ENCODE measurements at places on chromosomes 2 and 18. TPM values are rescaled to one million over a fixed set of nuclear protein-coding genes. Genes with fewer than 3 reads are reported as not detected.

SLC4A5 gene
- total RNA-seq = 2.3 TPM

- no peak for DNase-seq
Measured at GRCh38 chr2:68487773-68488355, 20.5 kb downstream of the APLF start.

CTNNA2 gene
- not detected for total RNA-seq

ZNF385B gene
- not detected for total RNA-seq

ANKRD30B gene
- not detected for total RNA-seq

CREG2 gene
- total RNA-seq = not detected

- no peak for DNase-seq
Measured at GRCh38 chr18:54532222-54532621, 58.8 kb upstream of the DYNAP start.

FAP gene
- total RNA-seq = not detected

GRCh38 chr18:55189972-55190371 lies 230.7 kb upstream of the CCDC68 start:
- DNase-seq = no peak

VIT gene
- not detected for total RNA-seq

DNA sequence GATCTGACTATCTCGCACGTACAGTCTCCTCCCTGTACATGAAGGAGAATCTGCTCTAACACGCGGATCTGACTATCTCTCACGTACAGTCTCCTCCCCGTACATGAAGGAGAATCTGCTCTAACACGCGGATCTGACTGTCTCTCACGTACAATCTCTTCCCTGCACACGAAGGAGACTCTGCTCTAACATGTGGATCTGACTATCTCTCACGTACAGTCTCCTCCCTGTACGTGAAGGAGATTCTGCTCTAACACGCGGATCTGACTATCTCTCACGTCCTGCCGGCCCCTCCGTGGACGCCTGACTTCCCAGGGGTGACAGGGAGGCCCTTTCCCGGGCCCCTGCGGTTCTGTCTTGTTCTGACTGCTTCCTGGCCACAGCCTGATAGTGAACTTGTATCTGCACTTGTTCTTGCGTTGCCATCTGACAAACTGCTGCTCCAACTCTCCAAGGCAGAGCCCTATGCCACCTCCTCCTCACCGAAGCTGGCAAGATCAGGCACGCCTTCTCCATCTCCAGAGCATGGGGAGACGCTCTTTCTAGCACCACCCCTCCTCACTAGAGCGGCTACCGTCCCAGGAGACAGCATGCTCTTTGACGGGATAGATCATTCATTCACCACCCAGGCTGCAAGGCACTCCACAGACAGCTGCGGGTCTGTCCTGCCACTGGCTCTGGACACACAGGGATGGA lies 238.6 kb downstream of the TWIST2 start:
- DNase-seq = no peak

GALNT14 gene
- total RNA-seq = 1.1 TPM

- DNase-seq = peak; percentile 84
Measured at GRCh38 chr2:54574107-54574859, 118.2 kb downstream of the SPTBN1 start.

- DNase-seq = no peak
Measured at GRCh38 chr2:36359067-36359466, 3.5 kb downstream of the CRIM1 start.

GRCh38 chr2:159855143-159855542 lies 57.1 kb upstream of the CD302 start:
- no peak for DNase-seq

DNA sequence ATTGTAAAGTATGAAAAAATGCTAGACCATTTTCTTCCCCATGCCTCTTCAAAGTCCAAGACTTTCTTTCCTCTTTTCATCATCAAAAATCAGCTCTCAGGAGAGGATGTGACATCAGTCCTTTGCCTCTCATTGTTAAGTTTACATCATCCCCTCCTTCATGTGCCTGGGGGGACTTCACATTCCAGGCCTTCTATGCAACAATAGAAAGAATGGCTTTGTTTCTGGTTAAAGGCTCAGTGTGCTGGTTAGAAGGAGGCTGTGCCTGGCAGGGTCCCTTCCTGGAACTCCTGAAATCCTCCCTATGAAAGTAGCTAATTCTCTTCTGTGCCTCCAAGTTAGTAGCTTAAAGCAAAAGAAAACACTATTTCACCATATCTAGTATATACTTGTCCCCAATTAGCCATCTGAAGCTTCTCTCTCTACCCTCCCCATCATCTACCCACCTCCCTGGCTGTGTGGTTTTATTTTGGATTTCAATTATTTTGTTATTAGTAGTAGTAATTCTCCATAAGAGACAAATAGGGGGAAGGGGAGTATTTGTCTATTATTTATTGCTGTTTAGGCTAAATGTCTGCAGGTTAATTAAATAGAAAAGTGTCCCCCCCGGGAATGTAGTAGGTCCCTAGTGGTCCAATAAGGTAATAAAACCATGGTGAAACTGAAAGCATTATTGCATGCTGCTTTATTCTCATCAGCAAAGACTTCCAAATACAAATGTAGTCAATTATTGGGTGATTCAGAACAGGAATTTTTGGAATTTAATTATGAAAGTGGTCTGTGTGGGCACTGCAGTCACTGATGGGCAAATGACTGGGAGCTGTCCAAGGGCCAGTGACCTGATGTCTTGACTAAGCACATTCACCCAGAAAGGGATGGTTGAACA lies 69.0 kb downstream of the CPO start:
- no peak for DNase-seq

GRCh38 chr18:54358495-54359040 lies 862 bp downstream of the C18orf54 start:
- DNase-seq = no peak

ACVR1C gene
- 3.5 TPM for total RNA-seq

DNA sequence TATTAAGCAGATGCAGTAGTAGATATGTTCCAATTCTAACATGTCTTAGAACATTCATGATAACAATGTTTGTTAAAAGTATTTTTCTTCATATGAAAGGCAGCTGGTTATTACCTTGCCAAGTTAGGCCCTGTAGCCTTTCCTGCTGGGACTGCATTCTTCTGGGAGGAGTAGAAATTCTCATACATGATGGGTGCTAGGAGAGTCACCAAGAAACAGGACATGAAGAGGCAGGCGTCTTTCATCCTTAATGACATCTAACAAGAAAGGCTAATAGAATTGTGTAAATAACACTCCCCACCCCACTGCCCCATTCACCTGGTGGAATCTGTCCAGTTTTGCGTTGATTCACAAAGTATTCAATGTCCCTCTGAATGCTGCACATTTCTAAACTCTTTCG lies 24.7 kb upstream of the EPG5 start:
- no peak for DNase-seq

GRCh38 chr18:62519684-62520083 lies 3.1 kb upstream of the ZCCHC2 start:
- no peak for DNase-seq

- DNase-seq = no peak
Measured at GRCh38 chr2:4551691-4552474, 848.5 kb downstream of the DCDC2C start.

DNA sequence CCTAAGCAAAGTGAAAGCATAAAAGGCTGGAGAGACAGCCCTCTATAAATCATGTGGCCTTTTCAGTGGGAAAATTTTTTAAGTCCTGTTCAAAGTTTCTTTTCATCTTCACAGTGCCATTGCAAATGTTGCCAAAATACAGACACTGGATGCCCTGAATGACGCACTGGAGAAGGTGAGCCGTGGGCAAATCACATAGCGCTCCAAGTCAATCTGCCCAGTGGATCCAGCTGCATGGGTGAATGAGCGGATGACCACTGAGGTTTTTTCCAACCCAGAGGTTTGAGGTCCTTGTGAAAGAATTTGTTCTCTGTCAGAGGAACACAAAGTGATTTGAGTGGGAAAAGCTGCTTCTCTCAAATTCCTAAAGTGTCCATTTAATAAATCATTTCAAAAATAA lies 11.8 kb downstream of the DAPL1 start:
- DNase-seq = no peak

DNA sequence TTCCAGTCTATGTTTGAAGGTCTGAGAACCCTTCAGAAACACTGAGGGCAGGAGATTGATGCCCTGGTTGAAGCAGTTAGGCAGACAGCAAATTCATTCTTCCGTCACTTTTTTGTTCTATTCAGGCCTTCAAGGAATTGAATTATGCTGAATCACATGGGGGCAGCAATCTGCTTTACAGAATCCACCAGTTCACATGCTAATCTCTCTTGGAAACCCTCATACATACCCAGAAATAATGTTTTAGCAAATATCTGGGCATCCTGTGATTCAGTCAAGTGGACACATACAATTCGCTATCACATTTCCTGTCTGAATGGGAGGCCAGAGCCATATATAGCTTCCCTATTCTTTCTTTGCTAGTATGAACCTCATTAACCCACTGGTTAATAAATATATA lies 301.4 kb upstream of the CNTNAP5 start:
- no peak for DNase-seq

GRCh38 chr18:8537400-8537799 lies 71.8 kb upstream of the RAB12 start:
- no peak for DNase-seq

GRCh38 chr2:19664646-19665045 lies 237.1 kb downstream of the TTC32 start:
- no peak for DNase-seq

DNA sequence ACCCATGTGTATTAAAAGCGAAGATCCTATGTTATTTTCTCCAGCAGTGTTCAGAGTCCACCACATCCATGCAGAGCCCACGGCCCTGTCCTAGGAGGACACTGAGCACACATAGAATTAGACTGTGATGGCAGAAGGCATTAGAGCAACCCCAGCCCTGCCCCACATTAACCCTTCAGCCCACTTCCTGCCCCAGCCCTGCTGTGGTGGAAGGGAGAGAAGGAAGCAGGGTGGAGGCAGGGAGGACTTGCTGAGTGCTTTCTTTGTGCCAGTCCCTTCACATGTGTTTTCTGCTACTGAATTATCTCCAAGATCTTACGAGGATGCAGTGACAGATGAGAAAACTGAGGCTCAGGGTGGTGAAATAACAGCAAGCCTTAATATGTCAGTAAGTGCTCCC lies 339.0 kb downstream of the SMAD2 start:
- DNase-seq = no peak

GRCh38 chr18:13597068-13597467 lies 129.3 kb downstream of the FAM210A start:
- no peak for DNase-seq

PLEKHH2 gene
- total RNA-seq = 0.64 TPM

DNA sequence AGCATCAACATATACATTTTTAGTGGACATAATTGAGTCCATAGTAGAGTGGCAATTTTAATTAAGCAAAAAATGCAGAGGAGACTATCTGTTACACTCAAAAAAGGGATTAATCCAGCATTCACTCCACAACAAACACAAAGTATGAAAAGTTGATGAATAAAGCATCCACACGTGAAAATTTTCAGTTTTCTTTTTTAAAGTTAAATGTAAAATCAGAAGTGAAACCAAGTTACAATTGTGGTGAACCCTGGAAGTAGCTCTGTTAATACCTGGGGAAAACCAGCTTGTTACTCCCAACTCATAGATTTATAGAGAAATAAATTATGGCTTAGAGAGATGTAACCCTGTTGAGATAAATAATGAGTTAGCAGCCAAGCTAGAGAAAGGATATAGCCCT lies 807.8 kb downstream of the TRIB2 start:
- no peak for DNase-seq

ALKAL2 gene
- not detected for total RNA-seq

DNA sequence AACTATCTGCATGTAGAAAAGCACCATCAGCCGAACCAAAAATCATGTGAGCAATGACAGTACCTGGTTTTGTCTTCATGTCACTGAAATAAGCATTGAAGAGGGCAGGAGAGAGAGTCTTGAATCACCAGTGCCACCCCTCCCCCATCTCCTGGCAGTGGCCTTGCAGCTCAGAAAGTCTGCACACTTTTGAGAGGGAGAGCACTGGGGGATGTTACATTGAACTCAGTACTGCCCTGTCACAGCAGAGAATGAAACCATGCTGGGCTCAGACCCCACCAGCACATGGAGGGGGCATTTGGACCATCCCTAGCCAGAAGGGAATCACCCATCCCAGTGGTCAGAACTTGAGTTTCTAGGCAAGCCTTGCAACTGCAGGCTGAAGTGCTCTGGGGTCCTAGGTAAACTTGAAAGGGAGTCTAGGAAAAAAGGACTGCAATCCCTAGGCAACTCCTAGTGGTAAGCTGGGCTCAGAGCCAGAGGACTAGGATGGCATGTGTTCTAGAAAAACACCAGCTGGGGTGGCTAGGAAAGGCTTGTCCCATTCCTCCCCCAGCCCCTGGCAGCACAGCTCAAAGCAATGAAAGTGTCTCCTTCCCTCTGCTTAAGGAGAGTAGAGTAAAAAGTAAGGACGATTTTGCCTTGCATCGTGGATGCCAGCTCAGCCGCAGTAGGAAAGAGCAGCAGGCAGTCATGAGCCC lies 259.9 kb upstream of the MYT1L start:
- DNase-seq = no peak

GRCh38 chr2:58919316-58919715 lies 678.2 kb upstream of the FANCL start:
- no peak for DNase-seq

DNA sequence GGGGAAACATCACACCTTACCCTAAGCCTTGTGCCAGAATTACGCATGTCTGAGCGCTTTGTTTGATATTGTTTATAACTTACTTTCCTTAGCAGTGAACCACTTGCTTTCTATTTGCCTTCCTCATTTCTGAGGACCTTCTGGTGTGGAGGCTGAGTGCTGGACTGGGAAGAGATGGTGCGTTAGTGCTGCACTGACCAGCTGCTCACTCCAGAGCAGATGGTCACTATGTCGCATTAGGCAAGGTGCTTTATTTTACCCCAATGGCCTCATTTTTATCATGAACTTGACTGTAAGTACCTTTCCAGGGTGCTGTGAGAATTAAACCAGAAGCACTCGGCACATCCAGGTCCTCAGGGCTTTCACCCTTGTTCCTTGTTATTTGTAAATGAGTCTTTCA lies 46.6 kb upstream of the TMEM18 start:
- DNase-seq = no peak

DNA sequence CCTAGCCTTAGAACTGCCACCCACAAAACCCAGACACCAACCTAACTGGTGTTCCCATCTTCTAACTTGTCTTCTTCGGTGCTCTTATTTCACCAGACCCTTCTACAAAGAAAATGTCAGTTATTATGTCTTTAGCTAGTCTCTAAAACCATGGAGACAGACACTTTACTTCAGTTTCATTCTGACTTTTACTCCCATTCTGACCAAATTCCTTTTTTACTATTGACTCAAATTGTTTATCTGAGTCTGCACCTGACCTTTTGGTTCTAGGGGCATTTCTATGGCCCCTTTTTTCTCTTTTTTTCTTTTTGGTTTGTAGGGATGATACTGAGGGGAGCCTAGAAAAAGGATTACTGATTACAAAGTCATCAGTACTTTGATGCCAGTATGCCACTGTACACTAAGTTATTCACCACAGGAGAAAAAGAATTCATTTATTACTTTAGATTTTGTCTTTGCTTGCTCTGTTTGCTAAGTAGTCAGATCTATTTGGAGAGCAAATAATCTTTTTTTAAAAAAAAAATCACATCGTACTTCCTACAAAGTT lies 6.8 kb upstream of the SLC1A4 start:
- no peak for DNase-seq

GRCh38 chr2:121185571-121186074 lies 99.4 kb downstream of the TFCP2L1 start:
- no peak for DNase-seq

MGAT4A gene
- total RNA-seq = 87.5 TPM

GRCh38 chr18:23311351-23312121 lies 141.6 kb upstream of the RIOK3 start:
- DNase-seq = no peak

FBXO48 gene
- 1.2 TPM for total RNA-seq

- no peak for DNase-seq
Measured at GRCh38 chr2:35220461-35220860, 1135.1 kb upstream of the CRIM1 start.

GRCh38 chr2:222284466-222284865 lies 14.3 kb downstream of the PAX3 start:
- DNase-seq = no peak

All from activated naive CD4-positive, alpha-beta T cell treated with anti-CD3 and anti-CD28 coated beads for 36 hours (primary cell).